ENCODE measurements at places on chromosomes 2 and 18.

GRCh38 chr2:66031236-66031635, 403.7 kb upstream of the MEIS1 start:
- no peak for DNase-seq

GRCh38 chr18:8991155-8991554, 111.3 kb upstream of the NDUFV2 start:
- DNase-seq, result no peak

- DNase-seq, result peak; percentile 31
Measured at GRCh38 chr2:38722271-38723061, 28.7 kb downstream of the SRSF7 start.

DNA sequence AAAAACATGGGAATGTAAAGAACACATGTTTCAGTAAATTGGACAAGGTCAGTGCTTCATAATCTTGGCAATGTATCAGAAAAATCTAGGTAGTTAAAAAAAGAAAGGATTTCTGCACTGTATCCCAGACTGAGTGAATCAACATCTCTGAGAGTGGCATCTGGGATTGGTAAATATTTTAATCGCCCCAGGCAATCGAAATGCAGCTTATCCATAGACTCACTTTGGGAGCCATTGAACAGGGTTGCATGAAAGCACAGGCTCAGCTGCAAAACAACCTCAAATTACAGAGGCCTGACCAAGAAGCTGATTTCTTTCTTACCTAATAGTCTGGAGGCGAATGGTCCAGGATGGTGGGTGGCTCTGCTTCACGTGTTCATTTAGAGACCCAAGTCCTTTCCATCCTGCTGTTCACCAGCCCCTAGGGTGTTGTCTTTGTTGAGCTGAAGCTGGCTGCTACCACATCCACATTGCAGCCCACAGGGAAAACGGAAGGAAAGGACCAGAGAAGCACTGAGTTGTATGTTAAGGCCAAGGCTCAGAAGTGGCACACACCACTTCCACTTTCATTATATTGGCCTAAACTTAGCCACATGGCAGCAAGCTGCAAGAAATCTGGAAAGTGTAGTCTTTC, 59.0 kb downstream of the MOGAT1 start:
- DNase-seq, result no peak

DNA sequence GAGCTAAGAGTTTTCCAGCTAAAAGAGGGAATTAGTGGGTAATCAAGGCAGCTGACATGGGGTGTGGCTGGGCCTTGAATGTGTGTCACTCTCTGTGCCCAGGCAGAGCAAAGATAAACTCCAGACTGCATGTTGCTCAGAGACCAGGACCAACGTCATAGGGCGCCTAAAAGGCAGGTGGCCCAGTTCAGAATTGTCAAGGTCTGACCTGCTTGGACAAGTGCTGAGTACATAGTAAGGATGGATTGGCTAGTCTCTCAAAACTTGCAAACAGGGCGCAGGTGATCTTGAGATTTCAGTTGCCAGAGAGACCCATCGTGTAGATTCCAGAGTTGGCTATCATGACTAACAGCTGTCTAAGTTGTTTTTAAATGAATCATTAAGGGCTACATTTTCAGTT, 19.0 kb downstream of the CLUL1 start:
- DNase-seq, result no peak

DNA sequence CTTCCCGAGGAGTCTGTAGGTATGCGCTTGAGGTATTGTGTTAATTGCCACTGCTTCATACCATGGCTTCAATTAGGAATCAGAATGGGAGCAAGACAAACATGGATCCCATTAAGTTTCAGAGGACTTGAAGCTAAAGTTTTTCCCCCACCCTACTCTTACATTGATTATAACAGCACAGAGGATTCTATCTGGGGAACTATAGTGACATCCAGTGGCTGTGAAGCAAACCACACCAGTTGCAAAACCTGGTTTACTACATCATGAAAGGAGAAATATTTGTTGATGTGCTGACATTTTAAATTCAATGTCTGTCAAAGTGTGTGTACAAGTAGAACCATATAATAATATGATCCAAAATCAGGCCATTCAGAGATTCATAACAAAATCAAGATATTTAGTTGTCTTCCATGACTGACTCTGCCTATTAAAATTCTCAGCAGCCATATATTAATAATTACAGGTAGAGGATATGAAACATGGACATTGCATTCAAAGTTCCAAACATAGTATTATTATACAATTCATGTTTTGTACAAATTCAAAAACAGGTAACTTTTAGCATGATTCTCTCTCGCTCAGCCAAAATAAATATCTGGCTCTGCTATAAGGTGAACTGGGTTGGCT, 82.9 kb downstream of the GRB14 start:
- no peak for DNase-seq

DNA sequence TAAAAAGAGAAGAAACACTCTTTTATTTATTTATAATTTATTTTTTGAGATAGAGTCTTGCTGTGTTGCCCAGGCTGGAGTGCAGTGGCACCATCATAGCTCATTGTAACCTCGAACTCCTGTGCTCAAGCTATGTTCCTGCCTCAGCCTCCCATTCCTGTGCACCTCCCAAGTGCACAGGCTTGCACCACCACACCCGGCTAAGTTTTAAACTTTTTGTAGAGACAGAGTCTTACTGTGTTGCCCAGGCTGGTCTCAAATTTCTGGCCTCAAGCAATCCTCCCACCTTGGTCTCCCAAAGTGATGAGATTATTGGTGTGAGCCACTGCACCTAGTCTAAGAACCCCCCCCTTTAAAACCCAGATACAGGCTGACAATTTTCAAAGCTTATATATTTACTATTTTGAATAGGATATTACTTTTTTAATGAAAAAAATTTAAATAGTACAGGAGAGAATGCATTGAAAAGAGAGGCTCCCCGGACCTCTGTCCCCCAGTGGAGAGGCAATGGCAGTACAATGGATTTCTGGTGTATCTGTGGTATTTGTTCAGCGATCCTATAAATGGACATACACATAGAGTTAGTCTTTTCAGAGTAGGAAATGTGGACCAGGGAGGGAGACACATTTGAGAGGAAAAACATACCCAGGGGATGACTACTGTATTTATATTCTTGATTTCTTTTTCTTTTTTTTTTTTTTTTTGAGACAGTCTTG, 48.1 kb upstream of the CNOT11 start:
- no peak for DNase-seq

DNA sequence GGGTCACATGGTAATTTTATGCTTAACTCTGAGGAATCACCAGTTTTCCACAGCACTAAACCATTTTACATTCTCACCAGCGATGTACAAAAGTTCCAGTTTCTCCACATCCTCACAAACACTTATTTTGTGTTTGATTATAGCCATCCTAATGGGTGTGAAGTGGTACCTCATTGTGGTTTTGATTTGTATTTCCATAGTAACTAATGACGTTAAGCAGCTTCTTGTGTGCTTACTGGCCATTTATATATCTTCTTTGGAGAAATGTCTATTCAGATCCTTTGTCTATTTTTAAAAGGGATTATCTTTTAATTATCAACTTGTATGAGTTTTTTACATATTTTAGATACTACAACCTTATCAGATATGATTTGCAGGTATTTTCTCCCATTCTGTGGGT, 42.0 kb downstream of the CCDC150 start:
- DNase-seq, result no peak

GRCh38 chr2:17879137-17879912, 858 bp downstream of the KCNS3 start:
- DNase-seq, result no peak

- no peak for DNase-seq
Measured at GRCh38 chr2:163370169-163370886, 365.5 kb downstream of the FIGN start.

- no peak for DNase-seq
Measured at GRCh38 chr2:211996857-211997256, 541.7 kb downstream of the ERBB4 start.

- DNase-seq, result no peak
Measured at GRCh38 chr2:239777219-239777618, 247.9 kb downstream of the NDUFA10 start.

- DNase-seq, result no peak
Measured at GRCh38 chr2:164903951-164904350, 51.4 kb downstream of the SLC38A11 start.

DNA sequence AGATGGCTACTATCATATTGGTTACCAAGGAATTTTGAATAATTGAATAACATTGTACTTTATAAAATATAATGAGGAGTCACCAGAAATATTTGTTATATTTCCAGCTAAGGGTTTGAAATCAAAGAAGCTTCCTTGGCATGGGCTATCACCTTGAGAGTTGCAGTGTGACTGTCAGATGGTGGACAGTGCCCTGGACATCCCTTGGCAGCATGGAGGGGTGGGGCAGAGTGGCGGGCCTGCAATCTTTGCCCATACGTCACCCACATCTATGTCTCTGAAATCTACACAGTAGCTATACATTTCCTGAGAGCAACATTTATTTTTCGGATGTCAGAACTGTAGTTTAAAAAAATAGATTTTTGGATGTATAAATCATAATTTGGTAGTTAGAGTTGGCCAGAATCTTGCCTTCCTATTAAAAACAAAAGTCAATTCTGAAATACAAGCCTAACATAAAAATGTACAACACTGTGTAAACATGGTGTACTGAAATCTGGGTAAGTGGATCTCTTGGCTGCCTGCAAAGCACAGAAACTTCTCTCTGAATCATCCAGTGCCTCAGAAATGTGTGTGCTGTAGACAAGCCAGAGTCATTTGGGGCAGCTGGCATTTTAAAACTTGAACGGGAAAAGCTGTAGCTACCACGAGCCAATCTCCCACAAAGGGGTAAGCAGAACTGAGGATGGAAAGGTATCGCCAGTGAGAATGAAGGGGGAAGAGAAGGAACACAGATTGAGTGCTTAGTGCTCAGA, 124.2 kb upstream of the ARHGAP28 start:
- no peak for DNase-seq

DNA sequence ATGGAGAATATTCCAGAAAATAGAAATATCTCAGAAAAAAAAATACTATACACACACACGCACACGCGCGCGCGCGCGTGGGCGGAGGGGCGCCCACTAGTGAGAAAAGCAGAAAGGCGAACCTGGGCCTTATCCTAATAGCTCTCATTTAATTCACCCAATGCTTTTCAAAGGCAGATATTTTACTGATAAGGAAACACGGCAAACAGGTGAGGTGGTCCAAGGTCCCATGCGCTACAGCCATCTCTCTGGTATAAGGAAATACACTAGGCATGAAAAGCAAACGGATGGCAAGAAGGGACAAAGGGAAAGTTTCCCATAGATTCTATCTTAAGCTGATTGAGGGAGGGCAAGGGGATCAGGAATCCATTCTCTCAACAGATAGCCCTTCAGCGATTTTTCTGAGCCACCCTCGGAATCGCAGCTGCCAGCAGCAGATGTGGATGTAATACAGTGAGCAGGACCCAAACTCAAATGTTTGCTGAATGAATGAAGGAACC, 136.7 kb downstream of the TMEM247 start:
- no peak for DNase-seq

GRCh38 chr2:16653083-16653375, 12.6 kb downstream of the CYRIA start:
- no peak for DNase-seq

- no peak for DNase-seq
Measured at GRCh38 chr2:202038471-202039277, 5.0 kb downstream of the FZD7 start.

- DNase-seq, result no peak
Measured at GRCh38 chr2:56127463-56128152, 56.2 kb upstream of the CCDC85A start.

- no peak for DNase-seq
Measured at GRCh38 chr18:9495465-9495864, 20.2 kb downstream of the RALBP1 start.

DNA sequence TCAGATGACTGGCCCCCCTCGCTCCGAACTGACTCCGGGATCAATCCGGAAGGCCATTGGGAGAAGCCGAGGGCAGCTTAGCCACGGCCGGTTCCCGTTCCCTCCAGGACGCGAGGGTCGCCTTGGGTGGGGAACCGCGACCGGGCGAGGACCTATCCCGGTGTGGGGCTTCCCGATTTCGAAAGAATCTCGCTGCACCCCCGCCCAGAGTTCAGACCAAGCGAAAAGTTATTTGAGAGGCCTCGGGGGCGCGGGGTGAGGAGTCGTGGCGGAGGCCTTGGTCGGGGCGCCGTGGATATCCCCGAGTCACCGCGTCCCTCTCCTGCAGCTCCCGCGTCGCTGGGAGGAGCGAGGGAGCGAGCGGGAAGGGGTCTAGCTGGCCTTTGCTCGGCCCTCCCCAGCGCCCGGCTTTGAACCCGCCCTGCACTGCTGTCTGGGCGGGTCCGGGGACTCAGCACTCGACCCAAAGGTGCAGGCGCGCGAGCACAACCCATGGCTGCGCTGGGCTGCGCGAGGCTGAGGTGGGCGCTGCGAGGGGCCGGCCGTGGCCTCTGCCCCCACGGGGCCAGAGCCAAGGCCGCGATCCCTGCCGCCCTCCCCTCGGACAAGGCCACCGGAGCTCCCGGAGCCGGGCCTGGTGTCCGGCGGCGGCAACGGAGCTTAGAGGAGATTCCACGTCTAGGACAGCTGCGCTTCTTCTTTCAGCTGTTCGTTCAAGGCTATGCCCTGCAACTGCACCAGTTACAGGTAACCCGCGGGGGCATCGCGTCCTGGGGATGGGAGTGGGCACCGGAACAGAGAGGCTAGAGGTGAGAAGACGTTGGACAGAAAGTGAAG, at the start of gene CYP27A1:
CYP27A1 (plus strand) TSS at position 457 of the 837 bp plus-strand sequence; CDS start at position 493, 36 bp downstream.
- DNase-seq, result no peak

DNA sequence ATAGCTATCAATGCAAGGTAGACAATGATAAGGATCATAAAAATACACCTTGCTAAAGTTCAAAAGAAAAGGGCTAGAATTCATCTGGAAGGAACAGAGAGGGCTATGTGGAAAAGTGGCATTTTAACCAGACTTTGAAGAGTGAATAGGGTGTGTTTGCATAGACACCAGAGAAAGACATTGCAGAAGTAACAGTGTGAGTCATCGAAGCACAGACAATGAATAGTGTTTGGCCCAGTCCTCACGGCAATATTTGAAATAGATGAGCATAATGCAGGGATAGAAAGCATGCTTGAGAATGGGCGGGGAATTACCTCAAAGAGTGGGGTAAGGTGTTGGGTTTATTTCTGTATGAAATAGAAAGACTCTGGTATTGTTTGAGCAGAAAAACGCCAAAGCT, 24.2 kb downstream of the MYT1L start:
- no peak for DNase-seq

GRCh38 chr2:153470867-153471266, 7.7 kb downstream of the RPRM start:
- DNase-seq, result no peak

GRCh38 chr2:46335391-46336282, 38.4 kb downstream of the EPAS1 start:
- DNase-seq, result no peak

- DNase-seq, result no peak
Measured at GRCh38 chr18:72986103-72986502, 118.3 kb upstream of the NETO1 start.

- DNase-seq, result no peak
Measured at GRCh38 chr2:30985493-30986230, 152.6 kb downstream of the GALNT14 start.

- DNase-seq, result no peak
Measured at GRCh38 chr2:88671786-88672427, 19.6 kb upstream of the RPIA start.

GRCh38 chr2:195575879-195576401, 81.1 kb upstream of the SLC39A10 start:
- no peak for DNase-seq
